ENCODE measurements at places on chromosomes 2 and 18. TPM values are rescaled to one million over a fixed set of nuclear protein-coding genes. Genes with fewer than 3 reads are reported as not detected.

- DNase-seq = peak; percentile 20
These were observed 64.7 kb downstream of the GYPC start for GRCh38 chr2:126720638-126721037.

- DNase-seq = peak; percentile 34
These were observed 10.0 kb upstream of the ZNF396 start for GRCh38 chr18:35387152-35387571.

The MRPS9 gene
- 13.0 TPM for total RNA-seq

DNA sequence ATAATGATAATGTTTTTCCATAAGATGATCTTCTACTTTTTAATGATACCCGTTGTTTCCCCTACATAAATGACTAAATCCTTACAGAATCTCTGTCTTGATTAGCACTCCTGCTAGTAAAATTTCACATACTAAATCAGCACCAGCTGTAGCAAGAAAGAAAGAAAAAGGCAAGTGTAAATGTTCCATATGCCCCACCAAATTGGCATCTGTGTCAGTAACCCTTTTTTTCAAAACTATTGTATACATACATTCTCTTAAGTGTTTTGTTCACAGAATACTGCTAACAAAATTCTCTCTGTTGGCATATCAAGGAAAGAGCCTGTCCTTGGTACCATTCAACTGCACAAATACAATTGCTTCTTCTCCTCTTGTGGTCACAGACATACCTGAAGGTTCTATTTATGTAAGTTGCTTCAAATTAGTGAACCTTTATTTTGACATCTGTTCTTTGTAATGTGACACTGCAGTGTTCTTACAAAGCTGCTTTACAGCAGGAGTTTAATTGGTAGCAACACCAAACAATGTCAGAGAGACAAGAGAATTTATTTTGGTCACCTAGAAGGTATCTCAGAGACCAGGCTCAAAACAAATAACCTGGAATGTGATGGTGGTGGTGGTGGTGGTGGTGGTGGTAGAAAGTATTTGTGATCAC, 641.9 kb downstream of the ZEB2 start:
- no peak for DNase-seq

DNA sequence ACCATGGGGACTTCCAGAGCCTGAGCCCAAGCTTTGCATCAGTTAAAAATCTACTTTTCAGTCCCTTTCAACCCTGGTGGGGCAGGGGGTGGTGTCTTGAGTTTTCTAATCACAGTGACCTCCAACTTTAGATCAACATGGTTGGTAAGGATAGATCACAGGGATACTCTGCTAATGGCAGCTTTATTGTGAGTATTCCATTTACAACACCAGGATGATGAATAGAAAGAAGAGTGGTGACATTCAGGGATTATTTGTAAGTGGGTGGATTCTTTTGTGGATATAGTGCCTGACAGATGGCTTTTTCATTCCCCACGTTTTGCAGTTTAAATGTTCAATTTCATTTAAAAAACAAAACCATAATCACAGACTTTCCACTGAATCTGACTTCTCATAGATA, 51.3 kb downstream of the ZNF532 start:
- DNase-seq = no peak

The SP100 gene
- total RNA-seq = 75.8 TPM

GRCh38 chr2:127293386-127293747, 577 bp downstream of the ERCC3 start:
- DNase-seq = peak; percentile 43

GRCh38 chr18:76451396-76452331, 43.4 kb downstream of the ZNF516 start:
- DNase-seq = peak; percentile 66

DNA sequence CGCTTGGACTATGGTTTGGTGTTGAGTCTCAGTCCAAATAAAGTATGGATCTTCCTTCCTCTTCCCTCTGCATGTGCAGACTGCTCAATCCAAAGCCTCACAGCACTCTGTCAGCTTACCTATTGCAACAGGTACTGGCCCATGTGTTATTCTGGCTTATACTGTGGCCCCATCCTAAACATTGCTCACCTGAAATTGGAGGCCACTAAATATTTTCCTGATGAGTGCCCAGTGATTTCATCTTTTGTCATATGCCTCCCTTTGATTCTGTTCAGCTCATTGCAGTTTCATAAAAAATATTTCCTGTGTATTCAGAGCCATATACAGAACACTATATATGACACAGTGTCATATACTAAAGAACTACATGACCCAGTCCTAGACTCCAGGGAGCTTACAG, 86.3 kb upstream of the FAM136A start:
- DNase-seq = peak; percentile 18

DNA sequence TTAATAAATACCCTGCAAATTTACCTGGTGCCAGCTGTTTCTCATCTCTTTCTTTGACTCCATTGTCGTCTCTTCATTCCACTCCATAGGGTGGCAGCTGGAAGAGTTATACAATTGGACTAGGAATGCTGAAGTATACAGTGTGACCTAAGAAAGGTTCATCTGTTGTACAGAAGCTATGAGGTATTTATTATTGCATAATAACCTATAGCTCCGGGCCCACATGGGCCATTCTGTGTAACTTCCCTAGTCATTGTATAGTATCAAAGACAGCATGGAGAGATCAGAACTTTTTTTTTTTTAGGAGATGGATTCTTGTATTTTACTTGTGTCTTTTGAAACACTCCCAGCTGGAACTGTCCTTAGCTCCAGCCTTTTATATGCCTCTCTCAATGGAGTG, 26.2 kb downstream of the BMP10 start:
- no peak for DNase-seq

- no peak for DNase-seq
These were observed 14.2 kb downstream of the GALNT5 start for GRCh38 chr2:157271590-157272203.

GRCh38 chr2:133458280-133458679, 110.0 kb downstream of the NCKAP5 start:
- peak; percentile 4 for DNase-seq

- peak; percentile 61 for DNase-seq
These were observed 38.1 kb upstream of the LBH start for GRCh38 chr2:30193104-30193681.

The OXER1 gene
- not detected for total RNA-seq

DNA sequence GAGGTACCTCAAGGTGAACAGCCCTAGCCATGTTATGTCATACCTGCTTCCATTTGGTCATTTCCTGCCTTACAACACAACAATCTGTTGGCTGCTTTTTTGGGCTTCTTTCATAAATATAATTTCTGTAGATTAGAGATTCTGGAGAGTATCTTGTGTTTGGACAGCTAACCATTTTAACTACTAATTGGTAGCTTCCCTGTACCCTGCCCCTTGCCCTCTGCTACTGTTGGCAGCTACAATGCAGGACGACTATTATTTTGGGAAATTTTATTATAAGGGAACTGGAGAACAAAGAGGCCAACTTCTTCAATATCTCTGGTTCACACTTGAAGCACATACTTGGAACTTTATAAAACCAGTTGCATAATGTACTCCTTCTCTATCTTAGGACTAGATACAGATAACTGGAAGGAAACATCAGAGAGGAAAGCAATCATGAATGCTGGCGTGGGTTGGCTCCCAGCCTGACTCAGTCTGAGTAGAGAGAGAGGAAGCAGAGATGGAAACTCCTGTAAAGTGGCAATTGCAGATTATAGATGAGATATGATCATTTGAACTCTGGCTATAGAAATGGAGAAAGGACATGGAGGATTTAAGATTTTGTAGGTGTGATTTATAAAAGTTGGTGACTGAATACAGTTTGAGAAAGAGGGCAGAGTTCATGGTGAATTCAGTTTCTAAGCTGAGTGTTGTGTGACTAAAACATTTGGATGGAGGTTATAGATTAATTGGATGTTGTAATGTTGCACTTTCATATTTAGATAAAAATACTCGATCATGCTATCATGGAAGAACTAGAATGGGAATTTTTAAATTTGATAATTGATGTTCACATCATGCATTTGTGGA, 74.5 kb downstream of the MDH1 start:
- peak; percentile 34 for DNase-seq

DNA sequence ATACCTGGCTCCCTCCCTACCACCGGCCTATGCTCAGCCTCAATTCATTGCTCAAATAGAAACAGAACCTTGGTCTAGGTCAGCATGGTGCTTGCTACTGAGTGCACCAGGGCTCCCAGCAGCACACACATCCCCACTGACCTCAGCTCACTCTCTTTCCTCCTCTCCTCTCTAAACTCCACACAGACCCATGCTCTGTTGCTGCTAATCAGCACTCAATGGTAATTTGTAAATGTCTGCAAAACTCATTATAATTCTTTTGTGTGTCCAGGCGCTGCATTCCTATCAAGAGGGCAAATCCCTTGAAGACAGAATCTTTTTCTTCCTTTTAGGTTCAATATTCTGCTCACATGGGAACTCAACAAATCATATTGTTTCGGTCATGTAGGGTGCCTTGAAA, 382.2 kb downstream of the CLIP4 start:
- no peak for DNase-seq

- no peak for DNase-seq
These were observed 29.3 kb downstream of the UPP2 start for GRCh38 chr2:158130832-158131473.

The CFC1 gene
- total RNA-seq = not detected

The CELF4 gene
- total RNA-seq = not detected

DNA sequence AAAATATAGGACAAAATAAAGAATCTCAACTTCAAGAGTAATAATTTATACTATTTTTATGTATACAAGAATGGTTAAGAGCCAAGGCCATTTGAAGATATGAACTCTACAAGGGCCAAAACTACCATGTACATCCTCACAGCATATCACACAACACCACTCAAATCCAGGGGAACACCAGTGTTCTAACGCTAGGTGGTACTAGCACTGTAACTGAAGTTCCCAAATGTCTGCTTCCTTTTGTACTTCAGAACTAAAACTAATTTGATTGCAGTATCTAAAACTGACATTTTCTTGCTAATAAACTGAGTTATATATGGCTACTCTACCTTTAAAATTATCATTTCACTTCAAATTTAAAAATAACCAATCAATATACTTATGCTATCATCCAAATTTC, 47.0 kb downstream of the REV1 start:
- peak; percentile 40 for DNase-seq

GRCh38 chr2:236647621-236648020, 78.0 kb downstream of the ACKR3 start:
- DNase-seq = no peak

GRCh38 chr2:188292348-188293239, 920 bp downstream of the GULP1 start:
- peak; percentile 80 for DNase-seq

DNA sequence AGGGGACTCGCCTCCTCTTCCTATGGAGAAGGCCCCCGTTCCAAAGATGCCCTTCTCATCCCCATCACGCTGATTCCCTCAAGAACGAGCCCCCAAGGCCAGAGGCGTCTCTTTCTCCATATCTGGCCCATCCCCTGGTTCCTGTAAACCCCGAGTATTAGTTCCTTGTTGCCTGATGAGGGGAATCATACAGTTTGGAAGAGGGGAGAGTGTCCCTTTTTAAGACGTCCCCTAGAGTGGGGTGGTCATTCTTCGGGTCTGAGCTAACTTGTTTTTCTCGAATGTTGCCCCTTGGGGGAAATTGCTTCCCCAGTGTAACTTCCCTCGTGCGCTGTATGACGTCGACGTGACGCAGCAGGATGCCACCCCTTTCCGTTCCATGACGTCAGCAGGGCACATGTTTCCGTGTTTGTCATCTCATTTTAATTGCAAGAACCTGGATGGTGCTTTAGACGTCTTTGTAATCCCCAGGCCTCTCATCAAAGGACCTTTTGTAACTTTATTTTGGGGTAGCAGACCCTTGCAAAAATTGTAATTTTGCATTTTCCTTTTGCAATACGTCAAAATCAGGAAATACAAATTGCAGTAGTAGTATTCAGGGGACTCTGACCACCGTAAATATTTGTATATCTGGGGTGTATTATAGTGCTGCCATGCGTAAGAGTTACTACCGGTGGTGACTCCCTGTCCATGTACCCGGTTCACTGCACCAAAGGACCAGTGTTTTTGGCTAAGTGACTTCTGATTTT, 569 bp downstream of the BABAM2 start:
- DNase-seq = peak; percentile 85

Data from GM23248 (cell line).